ENCODE measurements at places on chromosomes 2 and 18.

GRCh38 chr2:231222318-231223000, 24.0 kb downstream of the ARMC9 start:
- no peak for DNase-seq

DNA sequence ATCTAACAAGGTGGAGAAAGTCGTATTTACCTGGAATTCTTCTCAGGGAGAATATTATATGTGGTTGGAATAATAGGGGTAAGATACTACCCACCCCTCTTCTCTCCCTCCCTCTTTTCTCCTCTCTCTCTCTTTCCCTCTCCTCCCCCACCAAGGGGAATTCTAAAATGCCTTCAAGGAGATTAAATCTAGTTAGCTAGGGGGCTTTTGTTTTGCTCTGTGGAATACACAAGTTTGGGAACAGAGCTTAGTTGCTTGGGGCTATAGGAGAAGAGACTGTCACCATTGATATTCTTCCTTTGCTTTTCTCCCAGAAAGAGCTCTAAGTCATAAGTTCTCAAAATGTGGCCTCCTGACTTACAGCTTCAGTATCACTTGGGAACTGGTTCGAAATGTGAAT, 34.5 kb downstream of the TAF1B start:
- DNase-seq: no peak

DNA sequence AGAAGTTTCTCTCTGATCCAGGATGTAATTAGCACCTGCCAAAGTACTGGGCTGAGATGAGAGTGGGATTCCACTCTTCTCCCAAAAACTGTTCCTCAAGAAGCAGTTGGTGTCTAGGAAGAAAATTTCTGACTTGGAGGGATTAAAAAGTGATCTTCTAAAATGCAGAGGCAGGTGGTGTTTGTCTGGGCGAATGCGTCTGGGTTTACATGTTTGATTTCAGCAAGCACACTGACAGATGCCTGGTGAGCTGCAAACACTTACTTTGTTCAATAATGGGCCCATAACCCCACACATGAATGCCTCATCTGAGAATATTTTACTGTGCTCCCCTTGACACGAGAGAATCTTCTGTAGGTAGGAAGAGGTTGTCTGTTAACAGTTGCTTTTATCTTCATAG, 24.3 kb upstream of the KCNF1 start:
- no peak for DNase-seq

DNA sequence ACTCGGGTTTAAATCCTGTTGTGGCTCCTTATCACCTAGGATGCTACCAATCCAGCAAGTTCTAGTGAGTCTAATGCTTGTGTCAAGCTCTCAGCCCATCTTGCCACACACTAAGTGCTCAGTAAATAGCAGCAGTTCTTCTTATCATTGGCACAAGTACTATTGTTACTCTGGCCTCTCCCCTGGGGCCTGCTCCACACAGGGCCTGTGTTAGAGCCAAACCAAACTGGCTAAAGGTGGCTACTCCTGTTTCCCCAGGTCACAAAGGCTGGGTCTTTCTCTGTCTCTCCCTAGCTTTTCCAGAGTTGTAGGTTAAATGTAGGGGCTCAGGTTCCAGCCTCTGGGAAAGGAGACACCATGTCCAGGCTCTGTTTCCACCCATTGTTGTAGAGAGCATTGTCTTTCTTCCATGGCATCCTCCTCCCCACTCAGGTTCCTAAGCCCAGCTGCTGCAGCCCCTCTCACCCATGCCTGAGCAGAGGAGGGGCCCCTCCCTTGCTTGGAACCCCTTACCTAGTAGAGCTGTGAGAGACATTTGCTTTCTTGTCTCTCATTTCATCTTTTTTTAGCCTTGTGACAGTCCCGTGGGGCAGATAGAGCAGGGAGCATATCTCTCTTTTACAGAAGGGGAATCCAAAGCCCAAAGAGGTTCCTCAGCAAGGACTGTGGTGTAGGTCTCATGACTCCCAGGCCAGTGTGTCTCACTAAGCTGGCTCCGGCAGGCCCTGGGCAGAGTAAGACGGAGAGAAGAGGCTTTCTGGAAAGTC, 56.4 kb upstream of the OTOF start:
- DNase-seq: no peak

DNA sequence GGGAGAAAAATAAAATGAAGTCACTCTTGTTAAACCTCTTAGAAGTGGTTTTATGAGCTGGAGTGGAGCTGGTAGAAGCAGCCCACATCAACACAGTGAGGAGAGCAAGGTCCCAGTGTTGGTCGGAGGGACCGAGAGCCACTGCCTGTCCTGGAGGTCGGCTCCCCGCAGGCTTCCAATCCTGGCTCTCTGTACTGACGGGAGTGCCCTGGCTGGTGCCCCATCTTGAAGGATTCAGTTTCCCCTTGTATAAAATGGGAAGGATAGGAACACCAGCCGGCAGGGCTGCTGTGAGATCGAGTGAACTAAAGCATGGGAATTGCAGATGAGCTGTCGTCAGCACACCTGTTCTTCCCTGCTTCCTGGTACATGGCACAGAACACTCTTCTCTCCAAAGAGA, 104.3 kb upstream of the ID2 start:
- DNase-seq: no peak

- DNase-seq: no peak
These were observed 19.1 kb upstream of the IL18R1 start for GRCh38 chr2:102336502-102336945.

DNA sequence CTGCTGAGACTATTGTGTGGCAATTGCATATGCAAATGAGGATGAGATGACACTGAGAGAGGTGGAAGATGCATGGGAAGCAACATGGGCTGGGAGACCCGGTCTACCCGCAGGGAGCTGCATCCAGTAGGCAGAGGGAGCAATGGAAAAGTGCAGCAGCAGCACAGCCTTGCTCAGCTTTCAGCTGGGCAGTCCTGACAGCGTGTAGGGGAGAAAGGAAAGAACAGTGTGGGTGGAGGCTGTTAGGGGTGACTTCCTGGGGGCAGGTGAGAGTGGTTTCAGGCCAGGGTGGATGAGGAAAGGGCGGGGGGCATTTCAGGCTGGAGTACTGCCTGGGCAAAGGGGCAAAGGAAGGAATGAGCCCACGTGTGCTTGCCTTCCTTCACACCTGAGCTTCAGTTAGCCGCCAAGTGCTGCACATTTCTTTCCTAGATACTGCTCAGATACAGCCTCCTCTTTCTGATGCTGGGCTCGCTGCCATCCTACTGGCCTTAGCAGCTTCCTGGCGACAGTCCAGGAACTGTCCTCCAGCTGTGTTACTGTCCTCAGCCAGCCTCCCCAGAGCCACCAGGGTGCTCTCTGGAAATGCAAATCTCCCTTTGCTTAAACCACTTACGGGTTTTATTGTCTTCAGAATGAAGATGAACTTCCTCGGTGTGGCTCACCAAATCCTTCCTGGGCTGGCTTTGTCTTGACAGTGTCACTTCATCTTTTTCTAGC, 276.3 kb downstream of the TSN start:
- no peak for DNase-seq

- DNase-seq: no peak
These were observed 218.4 kb upstream of the FN1 start for GRCh38 chr2:215654148-215654819.

GRCh38 chr18:59062643-59063006, 77.1 kb upstream of the SEC11C start:
- DNase-seq: no peak

DNA sequence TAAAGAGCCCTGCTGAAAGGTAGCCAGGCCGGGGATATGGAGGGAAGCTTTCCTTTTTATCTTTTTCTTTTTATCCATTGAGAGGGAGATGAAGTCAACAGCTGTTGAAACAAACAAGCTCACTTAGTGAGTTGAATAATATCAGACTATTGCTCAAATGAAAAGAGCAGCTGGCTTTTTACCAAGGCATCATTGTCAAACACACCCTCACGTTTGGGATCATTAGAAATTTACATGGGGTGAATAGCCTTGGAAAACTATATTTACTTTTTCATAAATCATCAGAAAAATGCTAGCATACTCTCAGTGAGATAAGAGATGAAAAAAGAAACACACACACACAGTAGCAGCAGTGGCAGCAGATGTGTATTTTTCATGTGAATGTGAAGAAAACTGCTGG, 71.5 kb upstream of the HNMT start:
- no peak for DNase-seq

GRCh38 chr2:123061534-123061933, 963.6 kb upstream of the CNTNAP5 start:
- no peak for DNase-seq

DNA sequence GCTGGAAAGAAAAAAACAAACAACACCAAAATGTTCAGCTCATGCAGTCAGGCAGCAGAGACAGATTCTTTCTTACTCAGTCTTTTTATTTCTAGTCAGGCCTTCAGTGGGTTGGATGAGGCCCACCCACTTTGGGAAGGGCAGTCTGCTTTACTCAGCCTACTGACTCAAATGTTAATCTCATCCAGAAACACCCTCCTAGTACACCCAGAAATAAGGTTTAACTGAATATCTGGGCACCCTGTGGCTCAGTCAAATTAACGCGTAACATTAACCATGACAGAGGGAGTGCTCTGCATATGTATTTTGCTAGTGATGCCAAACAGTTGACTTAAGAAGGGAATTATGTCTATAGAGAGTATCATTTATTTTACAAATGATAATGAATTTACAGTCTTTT, 401.6 kb downstream of the PARD3B start:
- DNase-seq: no peak

DNA sequence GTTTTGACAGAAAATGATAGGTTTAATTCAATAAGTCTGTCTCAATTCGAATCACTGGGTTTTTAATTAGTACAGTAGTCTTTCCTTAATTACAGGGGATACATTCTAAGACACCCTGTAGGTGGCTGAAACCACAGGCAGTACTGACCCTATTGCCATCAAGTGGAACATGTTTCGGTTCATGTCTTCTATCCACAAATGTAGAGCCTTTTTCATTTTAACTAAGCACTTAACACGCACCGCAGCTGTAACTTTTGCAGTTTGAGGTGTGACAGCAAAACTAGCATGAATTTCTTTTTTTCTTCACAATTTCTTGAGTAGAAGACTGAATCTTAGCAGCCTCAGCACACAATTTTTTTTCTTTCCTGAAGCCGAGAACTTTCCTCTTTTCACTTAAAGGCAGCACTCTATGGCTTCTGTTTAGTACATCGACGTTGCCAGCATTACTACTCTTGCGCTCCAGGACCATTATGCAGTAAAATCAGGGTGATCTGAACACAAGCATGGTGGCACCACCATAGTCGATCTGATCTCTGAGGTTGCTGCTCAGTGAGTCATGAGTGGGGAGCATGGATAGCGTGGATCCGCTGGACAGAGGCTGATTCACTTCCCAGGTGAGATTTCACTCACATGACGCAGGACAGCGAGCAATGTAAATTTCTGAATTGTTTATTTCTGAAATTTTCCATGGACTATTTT, 805.1 kb downstream of the RNF144A start:
- DNase-seq: no peak

DNA sequence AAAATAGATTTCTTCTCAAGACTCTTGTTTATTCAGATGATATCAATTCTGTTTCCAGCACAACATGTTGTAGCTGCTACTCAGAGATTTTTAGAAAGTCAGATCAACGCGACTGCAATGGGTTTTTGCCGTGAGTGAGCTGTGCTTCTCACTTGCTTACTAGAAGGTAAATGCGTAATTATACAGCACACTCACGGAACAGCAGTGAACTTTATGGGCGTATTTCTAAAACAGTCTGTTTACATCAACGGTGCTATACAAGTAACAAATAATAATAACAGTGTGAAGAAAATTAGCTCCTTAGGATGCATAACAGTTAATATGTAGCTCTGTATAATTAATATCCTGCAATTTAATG, 533.6 kb downstream of the RNF144A start:
- DNase-seq: no peak

GRCh38 chr2:173872714-173873113, 92.5 kb downstream of the SP3 start:
- no peak for DNase-seq

DNA sequence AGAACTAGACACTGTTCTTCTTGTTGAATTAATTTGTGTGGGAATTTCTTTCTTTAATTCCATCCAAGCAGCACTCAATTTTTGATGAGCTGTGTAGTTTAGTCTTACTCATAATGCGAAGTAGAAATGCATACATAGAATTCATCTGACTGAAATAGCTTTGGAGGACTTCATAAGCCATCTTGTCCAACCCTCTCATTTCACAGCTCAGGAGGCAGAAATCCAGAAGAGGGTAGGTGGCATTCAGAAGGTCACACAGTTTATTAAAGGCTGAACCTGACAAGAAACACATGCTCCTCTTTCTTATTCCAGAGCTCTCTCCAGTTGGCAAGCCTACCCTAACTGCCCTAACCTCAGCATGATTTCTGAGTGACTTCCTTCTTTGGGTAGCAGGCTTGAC, 169.2 kb upstream of the NOSTRIN start:
- no peak for DNase-seq

DNA sequence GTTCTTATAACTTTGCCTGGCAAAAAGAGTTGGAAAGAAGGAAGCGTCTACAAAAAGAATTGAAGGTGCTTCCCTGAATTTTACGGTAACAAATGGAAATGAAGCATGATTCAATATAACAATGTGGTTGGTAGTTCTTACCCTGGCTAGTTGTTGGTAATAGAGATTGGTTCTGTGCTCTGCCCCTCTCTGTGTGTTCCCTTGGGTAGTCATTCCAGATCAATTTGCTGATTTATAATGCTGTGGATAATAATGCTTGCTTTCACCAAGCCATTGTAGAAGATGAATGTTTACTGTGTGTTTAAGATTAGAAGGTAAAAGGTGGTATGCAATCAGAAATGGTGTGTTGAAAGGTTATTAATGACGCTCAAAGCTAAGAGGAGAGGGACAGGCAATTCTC, 577.8 kb upstream of the NXPH2 start:
- DNase-seq: no peak

DNA sequence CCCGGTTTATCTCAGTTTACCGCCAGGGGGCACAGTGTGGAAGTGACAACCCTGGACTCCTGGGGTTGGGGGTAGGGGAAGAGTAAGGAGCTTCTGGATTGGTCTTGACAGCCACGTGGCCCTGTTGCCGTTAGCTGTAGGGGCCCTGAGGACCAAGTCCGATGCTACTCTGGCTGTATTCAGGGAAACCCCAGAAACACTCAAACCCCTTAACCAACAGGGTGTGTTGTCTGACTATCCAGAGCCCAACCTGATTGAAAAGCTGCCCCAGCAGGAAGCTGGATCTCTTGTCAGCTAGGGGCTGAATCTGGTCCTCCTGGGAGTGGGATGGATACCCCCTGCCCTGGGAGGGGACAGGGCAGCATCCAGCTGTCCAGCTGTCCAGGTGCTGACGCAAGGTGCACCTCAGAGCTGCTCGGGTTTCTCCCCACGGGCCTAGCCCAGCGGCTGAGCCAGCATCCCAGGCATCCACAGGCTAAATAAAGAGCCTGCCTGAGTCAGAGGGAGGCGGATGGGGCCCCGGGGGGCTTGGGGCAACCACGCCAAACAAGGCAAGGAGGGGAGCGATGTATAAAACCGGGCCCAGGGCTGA, 3.1 kb upstream of the GMPPA start:
- peak; percentile 38 for DNase-seq

- no peak for DNase-seq
These were observed 1.7 kb downstream of the EPHA4 start for GRCh38 chr2:221570321-221570935.

GRCh38 chr2:173264603-173265366, 89.9 kb upstream of the CDCA7 start:
- DNase-seq: peak; percentile 3

Data from hippocampal formation (tissue), 2 donors.